ENCODE measurements at places on chromosomes 1 and 21.

GRCh38 chr1:7421471-7422075 lies 349.5 kb upstream of the VAMP3 start:
- DNase-seq: no peak

- no peak for DNase-seq
Measured at GRCh38 chr1:119083479-119083878, 57.0 kb downstream of the WARS2 start.

DNA sequence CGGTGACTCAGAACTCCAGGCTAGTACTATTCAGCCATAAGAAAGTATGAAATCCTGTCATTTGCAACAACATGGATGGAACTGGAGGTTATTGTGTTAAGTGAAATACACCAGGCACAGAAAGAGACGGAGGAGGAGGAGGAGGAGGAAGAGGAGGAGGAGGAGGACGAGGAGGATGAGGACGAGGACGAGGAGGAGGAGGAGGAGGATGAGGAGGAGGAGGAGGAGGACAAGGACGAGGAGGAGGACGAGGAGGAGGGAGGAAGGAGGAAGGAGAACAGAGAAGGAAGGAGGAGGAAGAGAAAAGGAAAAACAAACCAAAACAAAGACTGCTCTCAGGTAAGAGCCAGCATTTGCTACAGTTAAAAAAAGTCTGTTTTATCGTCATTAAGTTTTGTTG lies 178.7 kb downstream of the NPHP4 start:
- DNase-seq: no peak

DNA sequence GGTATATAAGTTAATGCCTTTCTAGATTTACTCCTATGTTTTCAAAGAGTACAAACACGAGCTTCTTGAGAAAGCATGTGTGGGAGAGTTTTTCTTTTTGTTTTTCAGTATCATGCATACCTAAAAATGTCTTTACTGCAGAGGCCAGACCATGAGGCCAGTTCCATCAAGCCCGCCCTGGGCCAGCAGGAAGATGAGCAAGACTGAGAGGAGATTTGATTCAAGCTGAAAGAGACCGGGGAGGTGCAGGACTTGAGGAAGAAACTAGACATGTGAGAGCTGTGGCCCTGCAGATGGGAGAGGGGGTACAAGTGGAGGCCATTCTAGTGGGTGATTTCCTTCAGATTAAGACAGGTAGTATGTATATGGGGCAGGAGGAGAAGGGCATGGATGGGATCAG lies 33.4 kb upstream of the NTPCR start:
- no peak for DNase-seq

DNA sequence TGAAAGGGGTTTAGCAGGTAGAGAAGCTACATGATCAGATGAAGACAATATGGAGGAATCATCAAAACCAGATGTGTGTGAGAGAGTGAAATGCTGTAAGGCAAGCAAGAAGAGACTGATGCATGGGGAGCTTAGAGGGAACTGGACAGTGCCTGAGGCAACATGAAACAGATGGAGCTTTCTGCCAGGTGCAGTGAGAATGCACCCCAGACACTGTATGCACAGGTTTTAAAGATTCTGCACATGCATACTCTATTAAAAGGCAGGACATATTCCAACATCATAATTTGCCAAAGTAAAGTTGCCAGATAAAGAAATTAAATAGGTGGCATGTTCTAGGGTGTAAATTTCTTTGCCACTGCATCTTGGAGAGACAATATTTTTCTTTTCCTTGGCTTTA lies 200.1 kb downstream of the AMY1C start:
- DNase-seq: no peak

DNA sequence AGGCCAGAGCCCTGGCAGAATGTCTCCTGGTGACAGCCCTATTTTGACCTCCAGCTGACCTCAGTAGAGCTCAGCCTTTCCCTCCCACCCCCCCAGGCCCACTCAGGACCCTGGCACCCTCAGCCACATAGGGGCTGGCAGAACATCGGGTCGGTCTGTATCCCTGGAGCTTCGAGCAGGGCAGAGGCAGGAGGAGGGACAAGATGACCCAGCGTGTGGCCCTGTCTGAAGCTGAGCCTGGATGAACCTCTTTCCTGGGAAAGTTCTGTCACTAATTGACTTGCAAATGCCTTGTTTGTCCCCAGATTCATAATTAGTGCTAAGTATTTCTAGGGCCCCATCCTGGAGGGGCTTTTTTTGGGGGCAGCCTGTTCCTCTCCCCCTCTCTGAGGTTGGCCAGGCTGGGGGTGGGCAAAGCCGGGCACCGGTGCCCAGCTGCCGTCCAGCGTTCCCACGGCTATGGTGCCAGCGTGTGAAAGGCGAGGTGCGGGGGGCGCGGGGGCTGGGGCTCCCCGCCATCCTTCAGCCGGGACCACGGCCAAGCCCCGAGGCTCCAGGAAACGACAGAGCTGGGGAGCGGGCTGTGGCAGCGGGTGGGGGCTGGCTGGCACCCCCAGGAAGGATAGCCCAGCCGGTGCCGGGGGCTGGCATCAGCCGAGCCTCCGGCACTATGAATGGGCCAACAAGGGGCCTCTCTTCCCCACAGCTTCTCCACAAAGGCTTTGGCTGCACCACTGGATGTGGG lies 31.4 kb downstream of the RHBG start:
- DNase-seq: no peak

DNA sequence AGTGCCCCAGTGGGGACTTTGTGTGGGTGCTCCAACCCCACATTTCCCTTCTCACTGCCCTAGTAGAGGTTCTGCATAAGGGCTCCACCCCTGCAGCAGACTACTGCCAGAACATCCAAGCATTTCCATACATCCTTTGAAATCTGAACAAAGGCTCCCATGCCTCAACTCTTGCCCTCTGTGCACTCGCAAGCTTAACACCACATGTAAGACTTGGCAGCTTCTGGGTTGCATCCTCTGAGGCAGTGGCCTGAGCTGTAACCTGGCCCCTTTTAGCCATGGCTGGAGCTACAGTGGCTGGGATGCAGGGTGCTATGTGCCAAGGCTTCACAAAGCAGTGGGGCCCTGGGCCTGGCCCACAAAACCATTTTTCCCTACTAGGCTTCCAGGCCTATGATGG lies 128.9 kb downstream of the TYW3 start:
- no peak for DNase-seq

- DNase-seq: no peak
Measured at GRCh38 chr1:218658269-218658668, 313.1 kb downstream of the TGFB2 start.

DNA sequence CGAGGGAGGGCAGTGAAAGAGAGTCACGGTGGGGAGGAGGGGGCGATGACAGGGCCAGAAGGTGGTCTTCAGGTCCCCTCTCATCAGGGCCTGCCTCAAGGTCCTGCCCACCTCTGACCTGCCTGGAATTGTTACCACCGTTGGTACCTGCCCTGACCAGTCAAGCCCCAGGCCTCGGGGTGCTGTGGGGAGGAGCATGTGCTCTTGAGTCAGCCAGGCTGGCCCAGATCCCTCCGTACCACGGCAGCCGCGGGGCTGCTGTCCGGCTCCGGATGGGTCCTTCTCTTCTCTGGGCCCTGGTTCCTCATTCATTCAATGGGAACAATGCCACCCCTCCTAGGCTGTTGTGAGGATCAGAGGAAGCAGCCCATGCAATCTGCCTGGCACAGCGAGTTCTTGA lies 22.0 kb downstream of the SERINC2 start:
- no peak for DNase-seq

DNA sequence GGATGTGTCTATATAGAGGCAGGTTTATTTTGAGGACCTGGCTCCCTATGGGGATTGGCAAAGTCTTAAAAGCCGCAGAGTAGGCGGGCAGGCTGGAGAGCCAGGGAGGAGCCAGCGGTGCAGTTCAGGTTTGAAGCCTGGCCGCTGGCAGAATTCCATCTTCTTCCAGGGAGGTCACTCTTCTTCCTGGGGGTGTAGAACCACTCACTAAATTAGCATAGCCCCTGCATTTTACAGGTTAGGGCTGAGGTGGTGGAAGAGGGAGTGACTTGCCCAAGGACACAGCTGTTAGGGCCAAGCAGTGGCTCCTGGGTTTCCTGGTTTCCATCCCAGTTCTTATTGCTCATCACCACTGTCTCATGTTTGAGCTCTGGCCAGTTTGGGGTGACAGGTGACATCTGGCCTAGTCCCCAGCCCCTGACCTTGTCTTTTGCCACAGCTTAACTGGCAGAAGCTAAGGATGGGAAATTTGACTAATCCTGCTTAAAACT lies 1.4 kb downstream of the PINK1 start:
- DNase-seq: peak; percentile 81

- DNase-seq: no peak
Measured at GRCh38 chr1:151813271-151813977, 8.2 kb upstream of the LINGO4 start.

- no peak for DNase-seq
Measured at GRCh38 chr1:48000883-48001282, 3.7 kb upstream of the TRABD2B start.

GRCh38 chr1:222618001-222618879 lies at the start of gene MIA3:
Gene MIA3 (plus strand): TSS chr1:222618097. CDS start chr1:222618111, 14 bp downstream.
- DNase-seq: peak; percentile 92

GRCh38 chr1:27428316-27429028 lies 36.0 kb downstream of the GPR3 start:
- DNase-seq: peak; percentile 74

GRCh38 chr1:86200901-86201300 lies 44.3 kb upstream of the COL24A1 start:
- no peak for DNase-seq

DNA sequence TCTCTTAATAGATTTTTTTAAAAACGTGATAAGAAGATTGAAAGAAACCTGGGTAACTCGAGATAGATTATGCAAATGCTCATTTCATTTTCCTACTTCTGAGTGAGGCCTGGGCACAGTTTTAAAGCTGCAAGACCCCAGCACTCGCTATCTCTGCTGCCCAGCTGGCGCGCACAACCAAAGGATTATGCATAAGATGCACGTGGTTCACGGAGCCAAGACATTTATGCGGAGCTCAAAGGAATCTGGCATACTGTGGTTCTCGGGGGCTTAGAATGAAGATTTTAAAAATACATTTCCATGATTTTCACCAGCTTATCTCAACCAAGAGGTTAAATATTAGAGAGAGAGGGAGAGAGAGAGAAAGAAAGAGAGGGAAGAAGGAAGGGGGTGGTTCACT lies 210.9 kb downstream of the DSCAM start:
- no peak for DNase-seq

- DNase-seq: no peak
Measured at GRCh38 chr1:104029456-104029970, 279.8 kb downstream of the AMY1C start.
